Retina (tissue), 1 donor: ENCODE measurements at places on chromosomes 12 and 14.

- DNase-seq, result no peak
Measured at GRCh38 chr12:69880571-69880970, 55.5 kb downstream of the MYRFL start.

- no peak for DNase-seq
Measured at GRCh38 chr12:32273712-32274111, 125.6 kb upstream of the FGD4 start.

- no peak for DNase-seq
Measured at GRCh38 chr14:90731487-90731886, 84.7 kb downstream of the TTC7B start.

DNA sequence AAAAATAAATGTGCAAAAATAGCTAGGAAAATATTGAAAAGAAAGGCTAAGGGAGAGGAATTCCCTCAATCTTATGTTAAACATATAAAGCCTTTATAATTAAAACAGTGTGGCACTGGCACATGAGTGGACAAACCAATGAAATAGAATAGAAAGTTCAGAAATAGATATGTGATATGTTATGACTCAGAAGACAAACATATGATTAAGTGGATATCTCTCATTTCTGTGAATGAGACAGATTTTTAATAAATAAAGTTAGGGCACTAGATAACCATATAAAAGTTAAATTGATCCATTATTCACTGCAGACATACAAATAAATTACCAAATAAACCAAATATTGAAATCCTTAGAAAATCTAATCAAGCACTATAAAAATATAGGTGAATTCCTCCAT lies 73.0 kb downstream of the ALG10B start:
- no peak for DNase-seq

- no peak for DNase-seq
Measured at GRCh38 chr12:101599311-101599710, 4.5 kb downstream of the MYBPC1 start.

DNA sequence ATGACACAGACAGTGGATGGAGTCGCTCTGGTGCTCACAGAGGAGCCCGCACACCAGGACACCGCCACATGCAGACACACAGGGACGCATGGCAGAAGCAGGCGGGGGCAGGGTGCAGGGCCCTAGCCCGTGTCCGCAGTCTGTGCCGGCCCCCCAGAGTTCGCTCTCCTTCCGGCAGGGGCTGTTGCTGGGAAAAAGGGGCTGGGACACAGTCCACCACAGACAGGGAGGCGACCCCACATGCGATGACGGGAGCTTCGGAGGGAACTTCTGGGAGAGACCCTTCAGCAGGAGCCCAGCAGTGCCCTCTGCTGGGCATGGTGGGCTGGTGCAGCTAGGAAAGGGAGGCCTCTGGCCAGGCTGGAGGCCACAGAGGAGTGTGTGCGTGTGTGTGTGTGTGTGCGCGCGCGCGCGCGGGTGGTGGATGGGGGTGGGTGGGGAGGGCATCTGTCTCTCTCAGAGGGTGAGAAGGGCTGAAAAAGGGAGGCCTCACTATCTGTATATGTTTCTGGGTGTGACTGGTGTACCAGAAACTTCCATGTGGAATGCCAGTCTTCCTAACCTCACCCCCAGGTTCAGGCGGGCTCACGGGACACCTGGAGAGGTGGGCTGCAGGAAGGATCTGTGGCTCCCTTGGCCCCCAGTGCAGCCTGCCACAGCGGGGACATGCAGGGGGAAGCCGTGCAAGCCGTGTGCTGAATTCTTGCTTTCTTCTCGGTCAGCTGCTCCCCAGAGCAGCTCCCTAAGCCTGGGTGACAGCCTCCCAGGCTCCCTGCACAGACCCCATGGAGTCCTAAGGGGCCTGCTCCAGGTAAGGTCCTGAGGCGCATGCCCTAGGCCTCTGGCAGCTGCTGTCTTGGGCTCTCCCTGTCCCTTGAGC lies 60.7 kb downstream of the PLEKHG3 start:
- DNase-seq, result peak; percentile 94

DNA sequence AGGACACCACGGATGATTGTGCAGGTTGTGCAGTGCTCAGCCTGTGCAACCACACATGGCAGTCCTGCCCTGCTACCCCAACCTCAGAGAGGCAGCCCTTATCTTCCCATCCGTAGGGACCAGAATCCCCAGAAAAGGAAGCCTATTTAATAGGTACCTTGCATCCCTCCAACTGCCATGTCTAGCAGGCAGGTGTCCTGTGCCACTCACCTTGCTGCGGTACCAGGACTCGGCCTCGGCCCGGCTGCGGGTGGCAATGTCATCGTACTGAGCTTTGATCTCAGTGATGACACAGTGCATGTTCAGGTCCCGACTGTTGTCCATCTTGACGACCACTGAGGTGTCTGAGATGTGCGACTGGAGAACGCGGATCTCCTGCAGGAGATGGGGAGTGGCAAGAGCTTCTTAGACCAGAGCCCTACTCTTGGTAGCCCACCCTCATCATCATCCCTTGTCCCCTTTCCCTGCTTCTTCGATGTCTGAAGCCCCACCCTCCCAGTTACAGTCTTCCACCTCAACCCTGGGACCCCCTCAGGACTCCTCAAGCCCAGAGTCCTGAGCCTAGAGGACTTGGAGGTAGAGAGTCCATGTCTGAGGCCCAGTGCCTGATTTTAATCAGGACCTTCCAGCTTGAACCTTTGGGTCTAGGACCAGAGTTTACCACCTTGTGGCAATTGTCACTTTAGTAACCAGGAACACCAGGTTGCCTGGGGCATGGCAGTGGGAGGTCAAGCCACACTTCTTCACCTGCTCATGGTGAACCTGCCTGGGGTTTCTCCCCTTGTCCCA lies 20.5 kb downstream of the KRT7 start:
- DNase-seq, result no peak

DNA sequence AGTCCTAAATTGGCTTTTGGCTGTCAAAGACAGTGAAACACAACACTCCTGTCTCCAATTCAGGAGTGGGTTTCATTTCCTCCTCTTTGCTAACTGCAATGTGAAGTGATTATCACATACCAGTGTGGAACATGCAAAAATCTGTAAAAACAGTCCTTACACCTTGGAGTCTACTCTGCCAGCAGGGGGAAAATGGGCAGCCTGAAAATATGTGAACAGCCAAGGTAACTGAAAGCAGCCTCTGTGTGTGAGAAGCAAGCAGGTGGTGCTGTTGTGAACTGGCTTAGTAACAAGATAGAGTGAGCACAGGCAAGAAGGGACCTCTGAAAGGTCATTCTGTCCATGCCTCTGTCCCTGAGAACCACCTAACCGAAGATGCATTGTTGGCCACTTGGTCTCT lies 6.0 kb downstream of the PRMT8 start:
- no peak for DNase-seq

GRCh38 chr14:67650694-67651093 lies 23.7 kb downstream of the VTI1B start:
- no peak for DNase-seq

DNA sequence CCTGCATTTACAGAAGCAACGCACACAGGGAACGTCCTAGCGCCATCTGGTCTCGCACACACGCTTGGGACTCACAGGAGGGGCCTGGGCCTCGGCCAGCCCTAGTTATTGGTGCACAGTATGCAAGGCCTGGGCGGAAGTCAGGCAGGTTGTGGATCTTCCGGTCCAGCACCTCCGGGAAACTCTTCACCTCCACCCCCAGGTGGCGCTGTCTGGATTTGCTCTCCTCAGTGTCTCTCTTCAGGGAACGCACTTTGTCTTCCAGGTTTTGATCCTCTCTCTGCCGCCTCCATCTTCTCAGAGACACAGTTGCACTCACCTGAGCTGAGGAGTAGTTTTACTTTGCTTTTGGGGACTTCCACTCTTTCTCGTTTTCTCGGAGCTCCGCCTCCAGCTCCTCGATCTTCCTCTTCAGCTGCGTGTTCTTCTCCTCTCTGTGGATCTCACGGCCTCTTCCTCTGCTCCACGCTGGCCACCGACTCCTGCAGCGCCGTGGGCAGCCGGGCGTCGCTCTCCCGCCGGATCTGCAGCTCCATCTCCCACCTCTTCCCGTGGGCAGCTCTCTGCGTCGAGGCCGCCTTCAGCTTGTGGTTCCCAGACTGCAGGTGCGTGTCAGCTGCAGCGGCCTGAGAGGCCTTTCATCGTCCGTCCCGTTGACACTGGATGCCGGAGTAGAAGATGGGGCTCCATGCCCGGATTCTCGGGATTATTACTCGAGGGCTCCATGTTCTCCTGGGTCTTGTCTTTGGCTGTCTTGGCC lies 933.8 kb downstream of the TMEM121 start:
- DNase-seq, result no peak

GRCh38 chr12:108629824-108630476 lies 3.7 kb downstream of the SELPLG start:
- DNase-seq, result peak; percentile 46

GRCh38 chr12:62814243-62814642 lies 120.7 kb downstream of the PPM1H start:
- no peak for DNase-seq

DNA sequence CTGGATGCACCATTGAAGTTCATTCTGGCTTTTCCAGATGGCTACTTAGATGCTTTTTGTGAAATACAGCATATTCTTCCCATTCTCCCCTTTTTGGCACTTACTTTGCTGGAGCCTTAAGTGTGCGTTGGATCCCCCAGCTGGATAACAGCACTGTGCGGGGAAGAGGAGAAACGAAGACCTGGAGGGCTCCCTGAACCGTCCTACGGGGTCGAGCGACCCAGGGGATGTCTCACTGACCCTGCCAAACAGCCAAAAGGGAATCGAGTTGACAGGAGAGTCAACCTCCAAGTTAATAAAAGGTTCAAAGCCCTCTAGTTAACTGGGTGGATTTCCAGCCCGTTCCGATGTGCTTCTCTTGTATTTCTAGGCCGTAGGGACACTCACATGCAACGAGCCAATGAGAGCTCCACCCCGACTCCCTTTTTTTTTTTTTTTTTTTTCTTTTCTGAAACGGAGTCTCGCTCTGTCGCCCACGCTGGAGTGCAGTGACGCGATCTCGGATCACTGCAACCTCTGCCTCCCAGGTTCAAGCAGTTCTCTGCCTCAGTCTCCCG lies 1.0 kb upstream of the CAMKK2 start:
- DNase-seq, result peak; percentile 84

DNA sequence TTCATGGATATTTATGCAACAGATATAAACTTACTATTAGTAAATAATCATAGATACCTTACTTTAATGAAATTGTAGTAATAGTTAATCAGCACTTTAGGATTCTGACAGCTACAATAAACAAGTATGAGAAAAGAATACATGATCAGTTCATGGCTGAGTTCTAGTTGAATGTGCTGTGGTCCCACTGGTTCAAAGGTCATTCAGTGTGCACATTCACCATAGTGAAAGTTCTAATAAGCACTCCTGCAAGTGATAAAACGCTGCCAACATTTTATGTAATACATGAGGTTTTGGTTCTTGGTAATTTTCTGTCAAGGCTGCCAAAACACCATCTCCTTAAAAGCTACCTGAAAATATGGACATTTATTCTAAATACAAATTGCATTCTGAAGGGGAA lies 92.6 kb downstream of the NUMB start:
- no peak for DNase-seq

DNA sequence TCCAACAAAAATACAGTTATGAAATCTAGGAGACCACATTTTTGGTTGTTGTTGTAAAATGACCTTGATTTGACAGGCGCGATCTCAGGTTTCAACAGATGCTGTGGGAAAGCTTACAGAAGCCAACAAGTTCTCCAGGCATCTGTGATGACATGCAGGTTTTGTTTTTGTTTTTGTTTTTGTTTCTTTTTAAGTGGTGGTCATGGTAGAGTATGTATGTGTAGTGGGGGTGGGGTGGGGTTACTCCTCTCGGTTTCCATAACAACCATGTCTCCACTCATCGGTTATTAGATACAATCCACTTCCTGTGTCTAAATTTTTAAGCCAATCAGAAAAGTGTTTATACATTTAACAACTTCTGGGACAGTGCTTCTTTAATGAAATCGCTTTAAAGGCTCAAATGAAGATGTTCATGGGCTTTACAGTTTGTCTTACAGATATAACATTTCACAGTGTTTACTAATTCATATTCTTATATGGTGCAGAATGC lies 199.9 kb upstream of the FOXN3 start:
- no peak for DNase-seq

DNA sequence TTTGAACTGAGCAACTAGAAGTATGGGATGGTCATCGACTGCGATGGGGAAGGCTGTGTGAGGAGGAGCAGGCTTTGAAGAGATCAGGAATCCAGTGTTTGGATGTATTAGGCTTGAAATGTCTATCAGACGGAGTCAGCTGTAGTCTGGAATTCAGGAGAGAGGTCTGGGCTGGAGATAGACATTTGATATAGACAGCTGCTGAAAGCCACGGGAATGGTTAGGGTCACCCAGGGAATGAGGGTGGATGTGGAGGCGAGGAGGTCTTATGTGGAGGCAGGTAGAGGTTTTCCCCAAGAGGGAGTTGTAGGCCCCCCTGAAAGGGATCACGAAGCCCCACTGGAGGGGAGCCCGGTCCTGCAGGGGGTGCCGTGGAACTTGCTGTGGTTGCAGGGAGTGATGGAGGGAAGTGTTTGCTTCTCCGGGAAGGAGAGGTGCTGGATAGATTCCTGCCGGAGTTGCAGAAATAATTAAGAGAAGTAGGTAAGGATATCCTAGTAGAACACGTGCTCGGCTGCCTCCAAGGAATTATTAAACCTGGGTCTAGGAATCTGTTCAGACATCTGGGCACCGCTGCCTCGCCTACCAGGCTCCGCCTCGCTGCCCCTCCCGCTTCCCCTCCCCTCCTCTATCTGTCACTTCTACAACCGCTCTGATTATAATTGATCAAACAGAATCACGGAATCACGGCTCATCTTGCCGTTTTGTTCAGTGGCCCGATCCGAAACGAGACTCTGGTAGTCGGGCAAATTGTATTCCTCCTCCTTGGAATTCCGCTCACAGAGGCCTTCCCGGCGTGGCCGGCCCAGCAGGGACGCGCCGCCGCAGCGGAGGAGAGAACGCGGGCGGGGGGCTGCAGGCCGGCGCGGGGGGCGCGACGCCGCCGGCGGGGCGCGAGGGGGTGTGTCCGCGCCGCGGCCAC lies 826 bp upstream of the CACNA1C start:
- peak; percentile 77 for DNase-seq

GRCh38 chr14:104435147-104436046 lies 144.2 kb upstream of the C14orf180 start:
- peak; percentile 4 for DNase-seq

- no peak for DNase-seq
Measured at GRCh38 chr14:63594455-63595372, 47.0 kb downstream of the WDR89 start.

DNA sequence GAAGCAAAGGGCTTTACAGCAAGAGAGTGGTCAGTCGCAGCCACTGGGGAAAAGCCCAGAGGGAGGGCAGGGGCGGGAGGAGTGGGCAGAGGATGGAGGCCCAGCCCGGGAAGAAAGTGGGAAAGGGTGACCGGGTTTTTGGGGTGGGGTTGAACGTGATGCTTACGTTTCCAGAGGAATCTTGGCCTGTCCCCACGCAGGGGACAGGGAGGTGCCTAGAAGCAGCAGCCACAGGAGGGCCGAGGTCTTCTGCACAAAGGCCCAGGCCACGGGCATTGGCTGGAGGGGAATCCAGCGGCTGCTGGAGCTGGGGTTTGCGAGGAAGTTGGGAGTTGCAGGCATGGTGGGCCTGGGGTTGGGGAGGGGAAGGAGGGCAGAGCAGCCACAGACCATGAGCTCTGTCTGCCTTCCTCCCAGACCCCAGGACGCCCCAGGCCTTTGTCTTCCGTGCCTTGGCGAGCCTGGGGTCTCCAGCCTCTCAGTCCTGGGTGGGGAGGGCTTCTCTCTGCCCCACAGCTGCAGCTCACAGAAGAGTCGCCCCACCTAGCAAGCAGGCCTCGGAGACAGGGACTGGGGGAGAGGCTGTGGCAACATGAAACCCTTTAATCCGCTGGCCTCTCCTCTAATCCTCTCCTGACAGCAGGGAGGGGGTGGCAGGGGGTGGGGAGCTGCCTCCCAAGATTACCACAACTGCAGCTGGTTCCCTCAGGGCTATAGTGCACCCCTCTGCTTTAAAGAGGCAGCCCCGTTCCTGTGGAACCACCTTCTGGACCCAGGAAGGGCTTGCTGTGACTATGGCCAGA lies at the start of gene CACNA2D4:
TSS of gene CACNA2D4 (minus strand) at position 572 of the 803 bp plus-strand sequence. CDS start at position 393, 179 bp downstream.
- peak; percentile 65 for DNase-seq
